ENCODE measurements at places on chromosomes 7 and 10.

GRCh38 chr10:78910886-78911285, 157.9 kb upstream of the ZMIZ1 start:
- DNase-seq, result peak; percentile 32

GRCh38 chr7:114691605-114692004, 230.3 kb upstream of the MDFIC start:
- no peak for DNase-seq

DNA sequence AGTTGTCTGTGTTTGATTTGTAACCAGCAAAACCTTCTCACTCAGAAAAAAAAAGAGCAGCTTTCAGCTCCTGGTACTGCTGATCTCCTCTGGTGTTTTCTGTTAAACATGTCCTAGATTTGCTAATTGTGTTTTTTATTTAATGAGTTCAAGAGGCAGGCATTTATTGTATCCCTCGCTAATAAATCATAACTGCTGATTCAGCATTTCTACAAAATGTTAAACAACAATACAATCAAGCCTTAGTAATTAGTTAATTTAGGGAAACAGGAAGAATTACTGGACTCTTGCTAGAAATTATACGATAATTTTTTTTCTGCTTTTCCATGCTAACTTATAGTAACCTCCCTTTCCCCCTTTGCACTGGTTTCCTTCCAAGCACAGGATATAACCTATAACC, 66.8 kb upstream of the NRP1 start:
- no peak for DNase-seq

DNA sequence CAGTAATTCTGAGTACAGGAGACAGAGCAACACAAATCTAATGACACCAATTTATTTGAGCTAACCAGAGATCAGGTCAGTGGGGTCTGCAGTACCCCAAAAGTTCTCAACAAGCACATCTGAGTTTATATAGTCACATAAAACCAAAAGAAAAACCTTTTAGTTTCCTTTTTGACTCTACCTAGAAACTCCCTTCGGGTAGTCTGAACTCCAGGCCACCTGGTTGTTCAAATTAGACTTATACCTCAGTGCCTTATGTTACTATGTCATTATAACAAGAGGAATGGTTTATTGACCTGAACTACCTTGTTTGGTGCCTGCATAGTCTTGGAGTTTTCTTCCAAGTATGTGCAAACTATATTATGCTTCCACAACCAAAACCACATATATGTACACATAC, 14.6 kb downstream of the ZCWPW1 start:
- DNase-seq, result no peak

DNA sequence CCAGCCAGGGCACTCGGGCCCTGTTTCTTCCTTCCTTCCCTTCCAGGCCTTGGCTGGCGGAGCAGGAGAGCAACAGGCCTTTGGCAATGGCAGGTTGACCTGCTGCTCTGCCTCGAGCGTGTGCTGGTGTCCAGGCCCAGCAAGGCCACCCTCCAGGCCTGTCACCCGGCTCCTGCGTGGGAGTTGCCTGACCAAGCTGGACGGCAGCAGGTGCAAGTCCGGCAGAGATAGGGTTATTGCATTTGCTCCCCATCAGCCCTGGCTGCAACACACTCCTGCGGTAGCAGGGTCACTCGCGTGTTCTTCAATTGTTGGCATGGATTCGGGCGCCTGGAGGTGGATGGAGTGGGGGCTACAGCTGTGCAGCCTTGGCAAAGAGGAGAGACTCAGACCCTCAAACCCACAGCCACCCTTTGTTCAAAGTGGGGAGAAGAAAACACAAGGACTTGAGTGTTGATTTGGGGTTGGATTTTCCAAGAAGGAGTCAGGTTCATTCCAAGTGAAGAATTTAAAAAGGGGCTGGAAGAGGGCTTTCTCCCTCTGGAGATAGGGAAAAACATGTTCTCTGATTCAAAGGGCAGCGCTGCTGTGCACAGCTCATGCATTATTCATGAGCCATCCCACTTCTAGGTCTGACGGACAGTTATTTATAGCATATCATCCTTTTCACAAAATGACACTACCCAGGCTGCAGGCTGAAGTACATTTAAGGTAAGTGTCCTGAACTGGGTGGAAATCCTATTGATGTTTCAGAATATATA, 64.2 kb upstream of the PITRM1 start:
- no peak for DNase-seq

GRCh38 chr7:46201961-46202360, 280.9 kb upstream of the IGFBP3 start:
- no peak for DNase-seq

DNA sequence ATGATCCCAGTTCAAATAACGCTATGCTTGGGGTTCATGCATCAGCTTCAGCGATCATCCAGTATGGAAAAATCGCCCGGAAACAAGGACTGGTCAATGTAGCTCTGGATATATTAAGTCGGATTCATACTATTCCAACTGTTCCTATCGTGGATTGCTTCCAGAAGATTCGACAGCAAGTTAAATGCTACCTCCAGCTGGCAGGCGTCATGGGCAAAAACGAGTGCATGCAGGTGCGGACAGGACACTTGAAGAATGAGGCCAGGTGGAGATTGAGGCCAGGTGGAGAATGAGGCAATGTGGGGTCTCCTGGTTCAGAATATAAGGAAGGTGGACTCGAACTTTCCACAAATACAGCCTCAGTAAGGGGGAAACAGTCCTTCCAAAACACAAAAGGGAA, 105.8 kb downstream of the TRRAP start:
- DNase-seq, result no peak

GRCh38 chr10:15166325-15166724, 2.2 kb downstream of the NMT2 start:
- DNase-seq, result no peak

DNA sequence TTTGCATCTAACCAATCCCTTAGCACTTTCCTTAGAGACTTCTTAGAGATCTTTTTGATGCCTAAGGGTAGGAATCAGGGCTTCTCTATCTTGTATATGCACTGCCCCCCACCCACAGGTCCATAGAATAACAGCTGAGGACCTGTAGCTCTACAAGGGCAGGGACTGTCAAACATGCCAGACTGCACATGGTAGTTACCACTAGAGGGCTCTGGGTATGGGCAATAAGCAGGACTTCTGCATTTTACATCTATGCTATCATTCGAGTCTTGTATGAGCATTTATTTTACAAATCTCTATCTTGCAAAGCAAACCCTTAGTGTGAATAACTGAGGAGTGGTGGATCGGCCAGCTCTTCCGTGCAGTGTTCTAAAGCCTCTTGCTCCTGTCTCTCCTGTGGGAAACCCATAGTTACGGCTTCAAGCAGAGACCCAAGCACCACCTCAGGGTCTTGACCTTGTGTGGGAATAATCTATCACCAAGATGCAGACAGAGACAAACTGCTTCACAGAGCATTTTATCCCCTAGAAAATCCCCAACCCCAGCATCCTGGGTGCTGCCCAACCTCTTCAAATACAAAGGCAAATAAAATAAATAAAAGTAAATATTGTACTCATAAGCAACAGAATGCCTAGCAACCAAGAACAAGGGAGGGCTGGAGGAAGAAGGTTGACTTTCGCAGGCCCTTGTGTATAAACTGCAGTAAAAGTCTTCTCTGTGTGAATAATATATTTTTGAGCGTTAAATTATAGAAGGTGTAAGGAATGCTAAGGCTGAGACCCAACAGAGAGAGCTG, 219.3 kb downstream of the WDR11 start:
- no peak for DNase-seq

DNA sequence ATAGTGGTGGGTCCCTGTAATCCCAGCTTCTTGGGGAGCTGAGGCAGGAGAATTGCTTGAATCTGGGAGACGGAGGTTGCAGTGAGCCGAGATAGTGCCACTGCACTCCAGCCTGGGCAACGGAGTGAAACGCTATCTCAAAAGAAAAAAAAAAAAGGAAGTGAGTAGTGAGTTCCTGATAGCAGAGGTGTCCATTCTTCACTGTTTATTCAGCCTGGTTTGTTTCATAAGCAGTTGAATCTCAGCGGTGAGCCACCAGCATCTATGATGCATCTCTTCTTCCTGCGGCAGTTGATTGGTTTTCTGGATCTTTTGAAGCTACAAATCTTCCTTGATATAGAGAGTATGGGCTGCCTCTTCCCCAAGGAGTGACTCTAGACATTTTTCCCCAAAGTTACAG, 316.1 kb upstream of the MTPN start:
- no peak for DNase-seq

DNA sequence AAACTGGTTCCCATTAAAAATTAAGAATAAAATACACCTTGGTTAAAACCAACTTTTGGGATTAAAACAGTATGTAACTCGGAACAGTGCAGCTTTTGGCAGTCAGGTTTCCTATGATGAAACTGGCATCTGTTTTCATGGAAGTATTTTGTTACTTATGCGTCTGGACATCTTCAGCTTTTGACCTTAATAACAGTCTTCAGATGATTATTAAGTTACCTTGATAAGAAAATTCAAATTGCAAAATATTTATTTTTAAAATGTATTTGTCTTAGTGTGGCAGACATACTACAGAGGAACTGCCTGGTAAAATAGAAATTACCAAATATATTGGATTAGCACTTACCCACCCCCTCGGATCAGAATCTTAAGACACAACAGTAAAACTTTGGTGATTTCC, 100.0 kb downstream of the ITGB8 start:
- no peak for DNase-seq

- DNase-seq, result no peak
Observed at GRCh38 chr7:95517870-95518269, 32.1 kb downstream of the ASB4 start.

DNA sequence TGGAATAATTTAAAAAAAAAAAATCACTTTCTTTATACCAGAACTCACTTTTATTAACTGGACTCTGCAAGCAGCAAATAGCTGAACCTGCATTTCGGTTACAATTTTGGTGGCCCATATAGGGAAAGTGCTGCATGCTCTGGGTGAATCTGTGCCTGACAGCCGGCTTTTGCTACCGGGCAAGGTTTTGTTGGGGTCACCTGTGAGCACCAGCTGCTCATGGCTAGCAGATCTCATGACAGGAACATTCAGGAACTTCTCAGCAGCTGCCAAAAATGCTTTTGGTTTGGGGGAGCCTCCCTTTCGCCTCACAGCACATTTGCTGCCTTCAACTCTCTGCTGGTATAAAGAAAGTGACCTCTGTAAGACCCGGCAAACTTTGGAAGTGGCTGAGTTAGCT, 13.2 kb upstream of the CREB3L2 start:
- no peak for DNase-seq

GRCh38 chr10:130748409-130749057, 563.0 kb downstream of the TCERG1L start:
- DNase-seq, result no peak

GRCh38 chr10:95476469-95477174, 84.5 kb downstream of the SORBS1 start:
- DNase-seq, result no peak

DNA sequence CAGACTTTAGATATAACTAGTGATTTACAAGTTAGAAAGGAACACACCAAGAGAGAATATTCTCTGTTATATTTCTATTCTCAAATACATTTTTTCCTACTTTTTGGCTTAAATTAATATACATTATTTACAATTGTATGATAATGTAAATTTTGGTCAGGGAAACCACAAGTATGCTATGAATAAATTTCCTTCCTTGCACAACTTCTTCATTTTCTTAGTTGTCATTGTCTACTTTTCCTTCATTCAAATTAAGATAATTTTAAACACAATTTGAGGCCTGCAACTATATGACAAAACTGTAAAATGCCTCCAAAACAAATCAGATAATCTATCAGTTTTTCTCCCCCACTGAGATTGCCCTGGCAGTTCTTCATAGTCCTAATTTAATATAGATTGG, 131.3 kb downstream of the CDK14 start:
- DNase-seq, result no peak

DNA sequence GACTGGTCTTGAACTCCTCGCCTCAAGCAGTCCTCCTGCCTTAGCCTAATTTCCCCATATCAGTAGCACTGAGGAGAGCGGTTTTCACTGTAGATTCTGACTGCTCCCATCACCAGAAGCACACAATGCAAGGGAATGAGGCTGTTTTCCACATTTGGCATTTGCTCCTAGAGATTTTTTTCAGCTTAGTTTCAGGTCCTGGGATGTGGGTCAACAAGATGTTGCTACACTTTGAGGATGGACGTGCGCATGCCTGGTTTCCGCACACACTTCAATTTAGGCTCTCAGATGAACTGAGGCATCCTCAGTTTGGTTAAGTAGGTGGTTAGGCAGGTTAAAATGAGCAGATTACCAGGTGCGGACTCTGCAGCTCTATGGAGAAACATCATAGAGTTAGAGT, 287.1 kb upstream of the LYZL1 start:
- no peak for DNase-seq

- DNase-seq, result no peak
Observed at GRCh38 chr10:6642876-6643275, 62.8 kb upstream of the PRKCQ start.

GRCh38 chr10:62380016-62380415, 5.8 kb downstream of the ZNF365 start:
- DNase-seq, result no peak

- DNase-seq, result no peak
Observed at GRCh38 chr7:51253157-51253556, 63.5 kb downstream of the COBL start.

DNA sequence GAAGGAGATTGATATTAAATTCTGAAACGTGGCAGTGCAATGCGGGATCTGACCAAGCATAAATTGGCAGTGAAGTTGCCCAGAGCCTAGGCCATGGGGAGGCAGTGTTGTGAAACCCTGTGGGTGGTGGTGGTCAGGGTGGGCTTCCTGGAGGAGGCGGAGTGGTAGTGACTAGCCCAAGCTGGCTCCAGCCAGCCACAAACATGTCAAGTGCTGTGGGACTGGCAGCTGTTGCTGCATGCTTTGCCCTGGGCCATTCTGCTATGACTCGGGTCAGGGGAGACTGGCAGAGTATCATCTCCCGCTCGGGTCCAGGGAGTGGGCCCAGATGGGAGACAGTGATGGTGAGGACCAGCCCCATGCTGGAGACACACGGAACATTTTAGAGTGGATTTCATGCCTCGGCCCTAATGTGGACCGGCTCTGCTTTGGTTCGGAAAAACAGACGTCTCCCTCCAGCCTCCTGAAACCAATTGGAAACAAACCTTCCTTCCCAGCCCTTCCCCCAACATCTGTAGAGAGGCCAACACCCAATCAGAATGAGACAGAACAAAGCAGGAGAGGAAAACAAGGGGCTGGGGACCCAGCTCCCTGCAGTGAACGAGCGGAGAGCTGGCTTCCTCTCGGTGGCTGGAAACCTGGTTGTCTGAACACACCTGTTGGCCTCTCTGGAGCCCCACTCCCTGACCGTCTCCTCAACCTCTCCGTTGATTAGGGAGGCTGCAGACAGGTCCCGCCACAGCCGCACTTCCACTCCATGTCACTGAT, 58.2 kb downstream of the TMEM270 start:
- DNase-seq, result no peak

DNA sequence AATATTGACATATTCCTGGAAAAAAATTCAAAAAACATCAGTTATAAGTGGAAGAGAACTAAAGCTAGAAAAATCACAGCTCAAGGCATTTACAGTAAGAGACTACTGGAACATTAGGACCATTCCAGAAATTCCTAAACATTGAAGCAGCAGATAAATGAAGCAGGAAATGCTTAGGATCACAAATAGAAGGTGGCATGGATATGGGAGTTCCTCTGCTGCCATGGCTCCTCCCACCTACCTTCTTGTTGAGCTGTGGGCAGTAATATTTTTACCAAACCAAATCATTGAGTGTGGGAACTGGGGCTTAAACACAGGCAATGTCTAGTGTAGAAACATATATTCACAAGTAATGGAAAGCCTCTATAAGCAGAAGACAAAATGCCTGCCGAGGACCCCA, 292.8 kb downstream of the ANKRD7 start:
- no peak for DNase-seq
